RPMI7951 (cell line): ENCODE measurements at places on chromosomes 6 and 20.

- no peak for DNase-seq
Measured at GRCh38 chr6:36809941-36810803, 29.1 kb downstream of the CPNE5 start.

DNA sequence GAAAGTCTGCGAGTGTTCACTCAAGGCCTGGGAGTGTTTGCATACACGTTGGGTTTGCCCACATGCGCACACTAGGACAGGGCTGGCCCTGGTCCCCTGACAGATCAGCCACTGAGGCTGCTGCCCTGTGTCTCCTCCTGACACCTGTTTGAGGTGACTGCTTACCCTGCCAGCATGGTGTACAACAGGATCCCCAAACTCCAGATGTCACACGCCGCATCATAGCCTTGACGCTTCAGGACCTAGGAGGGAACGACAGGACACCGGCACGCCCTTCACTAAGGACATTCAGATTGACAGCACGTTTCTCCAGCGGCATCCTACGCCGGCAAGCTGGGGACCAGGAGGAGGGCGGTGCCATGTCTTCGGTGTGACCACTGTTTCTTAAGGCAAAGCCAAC, 37.0 kb upstream of the MPC1 start:
- no peak for DNase-seq

GRCh38 chr20:49361862-49362660, 84.2 kb upstream of the ZNFX1 start:
- DNase-seq = no peak

DNA sequence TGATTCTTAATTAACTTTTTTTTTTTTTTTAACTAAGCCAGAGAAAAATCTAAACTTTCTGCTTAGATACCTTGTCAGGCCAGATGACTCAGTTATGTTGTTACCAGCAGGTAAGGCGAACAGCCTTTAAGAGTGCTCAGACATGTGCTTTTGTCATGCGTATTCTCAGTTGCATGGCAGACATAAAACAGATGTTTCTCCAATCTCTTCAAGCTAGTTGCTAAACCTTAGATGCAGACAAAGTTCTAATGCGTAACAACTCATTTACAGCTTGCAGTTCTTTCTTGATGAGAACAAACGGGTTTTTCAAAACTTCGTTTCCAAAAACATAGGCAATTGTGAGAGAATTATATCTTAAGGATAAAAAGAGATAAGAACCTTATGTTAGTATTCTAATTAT, 49.6 kb upstream of the GFRAL start:
- no peak for DNase-seq

- no peak for DNase-seq
Measured at GRCh38 chr20:50364542-50364941, 145.6 kb upstream of the PTPN1 start.

DNA sequence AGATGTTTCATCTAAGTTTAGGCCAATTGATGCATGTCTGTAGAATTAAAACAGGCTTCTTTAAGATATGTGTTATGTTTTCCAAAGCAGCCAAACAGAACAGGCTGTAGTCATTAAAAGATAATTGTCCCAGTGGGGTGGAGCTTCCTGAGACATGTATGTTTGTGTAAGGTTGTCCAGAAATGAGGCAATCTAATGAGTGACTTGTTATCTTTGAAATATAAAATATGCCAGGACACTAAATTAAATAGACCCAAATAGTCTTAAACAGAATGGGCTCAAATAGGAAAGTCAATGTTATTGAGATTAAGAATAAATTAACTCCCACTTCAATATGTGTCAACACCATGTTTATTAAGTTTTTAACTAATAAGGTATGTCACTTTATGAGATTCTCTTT, 204.7 kb upstream of the RNF217 start:
- DNase-seq = no peak
